ENCODE measurements at places on chromosomes 11 and 22. TPM values are rescaled to one million over a fixed set of nuclear protein-coding genes. Genes with fewer than 3 reads are reported as not detected.

Gene NUCB2
- total RNA-seq = 170 TPM

- H3K36me3 ChIP-seq = peaks cover 44% of the 10 kb centered on the region
- no peaks in the 10 kb centered on the region for H3K27me3 ChIP-seq
- H3K4me1 ChIP-seq = peaks cover 79% of the 10 kb centered on the region
Measured at GRCh38 chr22:30310881-30311771, 15.6 kb downstream of the TBC1D10A start.

GRCh38 chr22:49735411-49735900, 92.2 kb downstream of the BRD1 start:
- peaks cover 21% of the 10 kb centered on the region for H3K27me3 ChIP-seq
- no peak overlapping the region for H3K27ac ChIP-seq
- H3K4me3 ChIP-seq = no peak overlapping the region
- peaks cover 2% of the 10 kb centered on the region for H3K4me1 ChIP-seq

GRCh38 chr11:118064956-118065355, 11.9 kb upstream of the TMPRSS4 start:
- no peak overlapping the region for H3K27ac ChIP-seq
- H3K4me1 ChIP-seq = peaks cover 7% of the 10 kb centered on the region
- DNase-seq = no peak
- H3K27me3 ChIP-seq = no peaks in the 10 kb centered on the region

DNA sequence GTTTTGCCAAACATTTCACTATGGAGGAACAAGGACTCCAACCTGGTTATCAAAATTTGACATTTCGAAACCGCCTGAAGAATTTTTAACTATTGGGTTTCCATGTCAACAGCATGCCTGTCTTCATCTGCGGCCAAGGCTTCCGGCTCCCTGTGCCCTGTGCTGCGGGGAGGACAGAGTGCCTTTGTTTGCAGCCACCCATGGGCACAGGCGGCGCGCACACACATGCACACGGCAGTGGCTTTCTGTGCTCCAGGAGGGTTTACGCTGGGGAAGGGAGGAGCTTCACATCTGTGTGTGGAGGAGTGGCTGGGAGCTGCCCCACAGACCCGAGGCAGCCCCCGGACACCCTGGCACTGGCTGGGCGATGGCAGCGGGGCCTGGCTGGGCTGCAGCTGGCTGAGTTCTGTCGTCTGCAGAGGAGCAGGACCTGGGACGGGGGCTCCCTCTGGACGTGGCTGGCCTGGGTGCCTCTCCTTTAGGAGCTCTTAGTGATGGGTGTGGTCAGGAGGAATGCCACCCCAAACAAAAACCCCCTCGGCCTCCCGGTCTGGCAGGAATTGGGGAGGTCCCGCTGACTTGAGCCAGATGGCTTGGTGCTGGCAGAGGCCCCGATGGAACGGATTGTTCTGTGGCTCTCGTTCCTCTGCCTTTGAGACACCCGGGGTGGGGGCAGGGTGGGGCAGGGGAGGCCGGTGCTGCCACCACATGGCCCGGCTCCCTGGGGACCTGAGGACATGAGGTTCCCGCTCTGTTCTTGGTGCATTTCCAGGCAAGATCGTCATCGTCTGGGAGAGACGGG, 1290.9 kb downstream of the BRD1 start:
- DNase-seq = no peak
- H3K27me3 ChIP-seq = no peaks in the 10 kb centered on the region
- no peaks in the 10 kb centered on the region for H3K36me3 ChIP-seq
- H3K27ac ChIP-seq = no peak overlapping the region
- no peak overlapping the region for H3K4me3 ChIP-seq

- H3K27me3 ChIP-seq = no peaks in the 10 kb centered on the region
- no peak overlapping the region for H3K27ac ChIP-seq
- peaks cover 11% of the 10 kb centered on the region for H3K36me3 ChIP-seq
- H3K4me1 ChIP-seq = peaks cover 16% of the 10 kb centered on the region
- no peak overlapping the region for H3K4me3 ChIP-seq
Measured at GRCh38 chr11:134139303-134139872, 70.5 kb downstream of the JAM3 start.

DNA sequence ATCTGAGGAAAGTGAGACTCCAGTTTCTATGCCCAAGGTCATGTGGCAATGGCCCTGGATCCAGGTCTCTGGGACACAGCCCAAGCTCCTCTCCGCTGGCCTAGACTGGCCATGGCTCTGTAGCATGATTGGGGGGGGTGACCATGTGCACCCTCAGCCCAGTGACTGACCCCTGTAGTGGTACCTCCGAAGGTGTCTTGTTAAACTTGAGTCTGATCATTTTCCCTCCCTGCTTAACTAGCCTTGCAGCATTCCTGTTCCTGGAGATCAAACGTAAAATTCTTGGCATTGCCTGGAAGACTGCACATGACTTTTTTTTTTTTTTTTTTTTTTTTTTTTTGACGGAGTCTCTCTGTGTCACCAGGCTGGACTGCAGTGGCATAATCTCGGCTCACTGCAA, 1116.0 kb downstream of the TBC1D22A start:
- no peaks in the 10 kb centered on the region for H3K4me1 ChIP-seq
- no peak overlapping the region for H3K4me3 ChIP-seq
- H3K36me3 ChIP-seq = no peaks in the 10 kb centered on the region
- DNase-seq = no peak
- peaks cover 5% of the 10 kb centered on the region for H3K27me3 ChIP-seq

DNA sequence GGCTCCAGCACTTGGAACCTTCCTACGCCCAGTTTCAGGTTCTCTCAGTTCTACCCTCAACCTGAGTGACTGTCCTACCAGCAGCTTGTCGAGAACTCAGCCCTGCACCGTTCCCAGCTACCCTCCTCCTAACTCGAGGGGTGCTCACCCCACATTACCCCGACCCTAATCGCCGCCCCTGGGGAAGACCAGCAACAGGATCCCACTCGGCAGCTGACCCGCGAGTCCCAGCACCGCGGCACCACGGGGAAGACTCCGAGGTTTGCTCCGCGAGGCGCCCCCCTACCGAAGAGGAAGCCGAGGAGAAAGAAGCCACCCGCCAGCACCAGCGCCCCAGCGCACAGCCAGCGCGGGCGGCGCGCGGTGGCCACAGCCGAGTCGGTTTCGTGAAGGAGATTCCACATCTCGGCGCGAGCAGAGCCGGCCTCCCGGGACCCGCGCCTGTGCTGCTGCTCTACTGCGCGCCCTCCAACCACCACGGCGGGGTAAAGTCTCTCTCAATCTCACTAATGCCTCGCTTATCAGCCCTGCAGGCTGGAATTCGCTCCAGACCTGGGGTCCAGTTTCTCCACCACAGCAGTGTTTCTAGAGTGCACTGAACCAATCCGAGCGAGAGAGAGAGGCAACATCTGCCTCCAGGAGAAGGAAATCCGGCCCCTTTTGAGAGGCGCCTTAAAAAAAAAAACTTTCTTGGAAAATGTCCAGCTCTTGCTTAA, at the start of gene FOLH1:
Gene FOLH1 (minus strand): TSS at position 597 of the 716 bp plus-strand sequence. CDS start 193 bp downstream, at position 404.
- no peaks in the 10 kb centered on the region for H3K27me3 ChIP-seq
- no peak for DNase-seq
- no peak within 1 kb of the TSS for H3K4me3 ChIP-seq
